ENCODE measurements at places on chromosomes 5 and 9.
A peak's percentile ranks its signal among the peaks of the same experiment; 100 is the strongest.

GRCh38 chr5:132102101-132102701 is 28.6 kb downstream of the CSF2 start:
- DNase-seq, result peak; percentile 63

- no peak for DNase-seq
Measured at GRCh38 chr9:83019246-83019645, 43.7 kb downstream of the RASEF start.

- DNase-seq, result no peak
Measured at GRCh38 chr9:133054966-133055365, 6.8 kb upstream of the CEL start.

DNA sequence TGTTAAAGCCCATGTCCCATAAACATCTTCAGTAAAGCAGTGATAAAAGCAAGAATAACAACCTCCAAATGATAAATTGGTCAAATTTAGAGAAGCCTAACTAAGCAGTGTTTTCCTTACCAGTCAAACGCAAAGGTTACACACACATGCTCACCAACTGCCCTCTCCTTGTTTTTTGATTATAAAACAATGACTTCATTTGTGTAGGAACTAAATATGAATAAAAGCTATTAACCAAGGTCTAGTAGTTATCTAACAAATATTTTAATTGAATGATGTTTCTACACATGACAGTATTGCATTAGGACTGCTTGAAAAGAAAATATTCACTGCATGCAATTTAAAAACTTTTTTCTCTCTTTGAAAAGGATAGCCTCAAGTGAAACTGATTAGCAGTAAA is 36.7 kb downstream of the PCA3 start:
- DNase-seq, result no peak

DNA sequence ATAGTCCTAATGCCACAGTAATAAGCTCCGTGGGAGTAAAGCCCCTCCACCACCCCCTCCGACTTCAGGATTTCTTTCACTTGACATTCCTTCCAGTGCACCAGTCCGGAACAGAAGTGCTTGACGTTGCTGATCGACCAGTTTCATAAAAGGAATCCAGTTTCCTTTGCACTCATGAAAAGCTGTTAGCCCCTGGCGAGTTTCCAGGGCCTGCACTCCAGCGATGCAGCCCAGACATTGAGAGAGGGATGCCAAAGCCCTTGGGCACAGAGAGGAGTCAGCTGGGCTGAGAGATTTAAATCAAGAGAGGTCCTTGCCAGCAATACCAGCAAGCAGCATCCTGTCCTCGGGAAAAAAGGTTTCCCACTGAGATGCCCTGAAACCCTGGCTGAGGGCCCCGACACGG is 170.1 kb downstream of the GABBR2 start:
- no peak for DNase-seq

DNA sequence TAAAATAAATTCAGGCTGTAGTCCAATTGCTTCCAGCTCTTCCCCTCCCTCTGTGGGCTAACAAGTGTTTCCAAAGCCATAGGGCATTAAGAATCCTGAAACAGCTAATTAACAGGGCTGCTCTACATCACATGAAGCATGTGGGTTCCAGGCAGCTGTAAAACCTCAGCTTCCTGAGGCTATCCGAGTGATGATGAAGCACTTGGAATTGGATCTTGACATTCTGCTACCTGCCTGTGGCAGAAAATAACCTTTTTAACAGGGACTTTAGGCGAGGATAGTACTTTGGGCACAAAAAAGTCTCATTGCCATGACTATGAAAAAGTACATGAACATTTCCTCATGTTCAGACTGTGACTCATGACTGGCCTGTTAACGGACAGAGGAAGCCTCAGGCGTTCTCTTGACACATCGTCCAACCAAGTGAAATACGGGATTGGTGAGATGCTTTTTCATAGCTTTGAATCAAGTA is 107.2 kb downstream of the PDE4D start:
- no peak for DNase-seq

DNA sequence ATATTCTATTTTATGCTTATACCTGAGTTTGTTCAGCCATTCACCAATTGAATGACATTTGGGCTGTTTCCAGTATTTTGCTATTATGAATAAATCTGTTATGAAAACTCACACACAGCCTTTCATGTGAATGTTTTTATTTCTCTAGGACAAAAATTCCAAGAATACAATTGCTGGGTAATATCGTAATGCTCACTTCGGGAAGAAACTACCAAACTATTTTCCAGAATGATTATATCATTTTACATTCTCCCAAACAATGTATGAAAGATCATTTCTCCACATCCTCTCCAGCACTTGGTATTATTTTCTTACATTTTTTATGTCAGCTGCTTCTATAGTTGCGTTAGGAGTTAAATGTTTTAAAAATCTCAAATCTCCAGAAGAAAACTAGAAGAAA is 58.3 kb upstream of the LHFPL2 start:
- no peak for DNase-seq

- no peak for DNase-seq
Measured at GRCh38 chr9:34267660-34268059, 61.4 kb downstream of the KIF24 start.

DNA sequence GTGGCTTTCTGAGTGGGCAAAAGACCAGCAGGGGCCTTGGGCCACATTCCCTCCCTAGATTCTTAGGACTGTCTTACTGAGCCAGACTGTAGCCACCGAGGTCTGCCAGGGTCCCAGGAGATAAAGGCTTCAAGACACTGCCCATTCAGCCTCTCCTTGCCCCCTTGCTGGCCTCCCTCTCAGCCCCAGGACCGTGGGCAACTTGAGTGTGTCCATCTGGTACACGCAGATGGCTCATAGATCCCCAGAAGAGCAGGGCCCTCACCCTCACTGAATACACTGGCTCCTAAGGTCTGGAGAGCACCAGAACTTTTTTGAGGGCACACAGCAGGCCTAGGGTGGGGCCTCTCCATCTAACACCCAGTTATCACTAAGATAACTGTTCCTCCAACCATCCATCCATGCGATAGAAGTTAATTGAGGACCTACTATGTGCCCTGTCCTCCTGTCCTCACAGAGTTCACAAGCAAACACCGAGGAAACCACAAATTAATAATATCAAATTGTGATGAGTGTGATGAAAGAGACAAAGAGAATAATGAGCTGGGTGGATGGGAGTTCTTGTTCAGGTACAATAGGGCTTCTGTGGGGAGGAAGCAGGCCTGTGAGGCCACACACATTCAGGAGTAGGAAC is 4.9 kb upstream of the PDGFRB start:
- no peak for DNase-seq

- DNase-seq, result no peak
Measured at GRCh38 chr9:132136151-132136780, 25.6 kb upstream of the NTNG2 start.

- no peak for DNase-seq
Measured at GRCh38 chr9:92404042-92404836, at the start of gene OGN. TSS of gene OGN (minus strand) at chr9:92404578. CDS start at chr9:92403407, 1,171 bp downstream.

GRCh38 chr9:126705767-126706697 is 92.3 kb downstream of the LMX1B start:
- DNase-seq, result peak; percentile 82

DNA sequence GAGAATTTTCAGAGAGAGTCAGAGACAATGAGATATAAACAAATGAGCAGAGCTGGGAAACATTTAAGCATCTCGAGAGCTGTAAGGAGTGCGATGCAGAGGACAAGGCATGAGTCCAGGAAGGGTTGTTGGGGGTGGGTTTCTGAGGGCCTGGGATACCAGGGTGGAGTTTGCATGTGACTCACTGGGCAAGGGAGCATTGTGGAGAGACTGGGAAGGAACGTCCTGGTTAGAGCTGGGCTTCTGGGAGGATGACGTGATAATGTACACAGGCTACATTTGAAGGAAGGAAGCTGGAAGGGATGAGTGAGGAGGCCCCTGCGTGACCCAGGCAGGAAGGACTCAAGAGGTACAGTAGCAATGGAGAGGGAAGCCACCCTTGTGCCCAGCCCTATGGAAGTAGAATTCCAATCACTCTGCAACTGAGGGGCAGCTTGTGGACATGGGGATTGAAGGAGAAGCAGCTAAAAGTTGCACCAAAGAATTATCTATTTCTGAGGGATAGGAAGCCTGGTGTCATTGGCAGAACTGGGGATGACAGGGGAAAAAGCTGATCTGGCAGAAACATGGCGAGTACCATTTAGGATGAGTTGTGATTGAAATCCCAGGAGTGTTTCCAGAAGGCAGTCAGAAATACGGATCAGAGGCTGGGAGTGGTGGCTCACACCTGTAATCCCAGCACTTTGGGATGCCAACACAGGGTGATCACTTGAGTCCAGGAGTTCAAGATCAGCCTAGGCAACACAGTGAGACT is 59.3 kb upstream of the AFAP1L1 start:
- DNase-seq, result no peak

GRCh38 chr5:164748861-164749260 is 1243.4 kb downstream of the MAT2B start:
- no peak for DNase-seq

- no peak for DNase-seq
Measured at GRCh38 chr5:39461007-39461682, 36.4 kb upstream of the DAB2 start.

DNA sequence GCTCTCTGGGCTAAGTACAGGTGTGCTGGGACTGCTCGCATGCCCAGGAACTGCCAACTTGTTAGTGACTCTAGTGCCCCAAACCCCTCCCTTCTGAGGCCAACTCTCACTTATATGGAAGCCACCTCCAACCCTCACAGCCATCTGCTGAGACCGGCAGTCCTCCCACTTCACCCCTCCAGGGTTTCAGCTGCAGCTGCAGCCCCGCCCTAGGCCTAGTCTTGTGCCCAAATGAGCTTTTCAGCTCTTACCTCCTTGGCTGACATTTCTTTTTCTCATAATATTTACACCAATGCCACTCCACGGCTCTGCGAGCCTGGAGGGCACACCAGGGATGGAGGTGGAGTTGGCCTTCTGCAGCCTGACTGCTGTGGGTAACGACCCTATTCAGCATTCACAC is 166.6 kb downstream of the ROR2 start:
- no peak for DNase-seq

GRCh38 chr9:81234924-81235610 is 454.3 kb downstream of the TLE1 start:
- DNase-seq, result no peak

GRCh38 chr9:121744002-121744686 is 92.7 kb downstream of the DAB2IP start:
- DNase-seq, result no peak

GRCh38 chr5:75566710-75567309 is 44.4 kb upstream of the ANKDD1B start:
- peak; percentile 74 for DNase-seq

GRCh38 chr5:9497347-9497746 is 48.5 kb downstream of the SEMA5A start:
- no peak for DNase-seq

DNA sequence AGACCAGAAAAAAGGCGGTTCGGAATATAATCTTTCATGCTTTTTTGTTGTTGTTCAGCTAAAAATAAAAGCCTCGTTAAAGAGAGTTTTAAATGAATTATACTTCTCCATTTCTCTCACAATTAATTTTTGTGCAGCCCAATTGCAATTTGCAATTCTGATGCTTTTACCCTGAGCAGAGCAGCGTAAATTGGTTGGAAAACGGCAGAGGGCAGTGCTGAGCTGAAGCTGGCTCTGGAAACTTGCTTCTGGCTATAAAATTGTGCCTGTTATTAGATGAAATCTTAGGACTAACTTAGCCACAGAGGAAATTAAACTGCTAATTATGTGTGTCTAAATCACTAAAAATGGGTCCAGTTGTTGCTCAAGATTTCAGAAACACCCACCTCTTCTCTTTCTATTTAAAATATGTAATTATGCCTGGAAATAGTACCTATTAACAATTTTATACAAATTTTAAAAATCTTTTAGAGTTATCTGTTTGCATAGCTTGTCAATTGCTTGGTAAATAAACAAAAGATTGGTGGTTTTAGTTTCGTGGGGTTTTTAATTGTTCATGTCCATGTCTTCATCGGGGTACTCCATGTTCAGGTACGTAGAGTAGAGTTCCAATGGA is 441.8 kb upstream of the TLE4 start:
- no peak for DNase-seq

DNA sequence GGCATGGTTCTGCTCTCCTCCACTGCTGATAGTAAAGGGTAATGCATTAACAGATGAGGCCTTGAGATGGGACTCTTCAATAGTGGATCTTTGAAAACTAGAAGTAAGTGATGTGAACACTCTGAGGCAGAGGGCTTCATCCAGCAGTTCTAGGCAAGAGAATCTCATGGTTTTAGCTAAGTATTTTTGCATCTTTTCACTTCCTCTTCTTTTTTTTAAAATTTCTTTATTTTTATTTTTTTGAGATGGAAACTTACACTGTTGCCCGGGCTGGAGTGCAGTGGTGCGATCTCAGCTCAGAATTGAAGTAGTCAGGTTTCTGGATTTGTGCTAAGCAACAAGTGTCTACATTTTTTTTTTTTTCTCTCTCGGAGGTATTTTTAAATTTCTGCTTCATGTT is 101.9 kb downstream of the MTRR start:
- DNase-seq, result no peak

DNA sequence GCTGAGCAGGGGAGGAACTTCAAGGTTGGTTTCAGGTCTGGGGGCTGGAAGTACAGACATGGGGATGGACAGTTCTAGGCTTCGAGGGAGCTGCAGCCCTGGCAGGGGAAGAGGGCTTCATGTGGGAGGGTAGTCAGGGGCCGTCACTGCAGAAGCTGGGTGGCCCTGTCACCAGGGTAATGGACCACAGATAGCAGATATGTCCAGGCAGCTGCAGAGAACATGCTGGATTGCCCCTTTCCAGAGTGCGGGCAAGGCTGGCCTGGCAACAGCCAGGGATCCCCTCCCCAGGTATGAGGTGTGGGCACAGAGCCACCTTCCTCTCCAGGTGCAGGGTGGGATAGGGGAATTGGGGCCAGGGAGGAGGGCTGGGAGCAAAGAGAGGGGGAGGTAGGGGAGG is 206.5 kb downstream of the GADD45G start:
- DNase-seq, result no peak

- peak; percentile 23 for DNase-seq
Measured at GRCh38 chr5:67246108-67246507, 49.5 kb upstream of the CD180 start.

DNA sequence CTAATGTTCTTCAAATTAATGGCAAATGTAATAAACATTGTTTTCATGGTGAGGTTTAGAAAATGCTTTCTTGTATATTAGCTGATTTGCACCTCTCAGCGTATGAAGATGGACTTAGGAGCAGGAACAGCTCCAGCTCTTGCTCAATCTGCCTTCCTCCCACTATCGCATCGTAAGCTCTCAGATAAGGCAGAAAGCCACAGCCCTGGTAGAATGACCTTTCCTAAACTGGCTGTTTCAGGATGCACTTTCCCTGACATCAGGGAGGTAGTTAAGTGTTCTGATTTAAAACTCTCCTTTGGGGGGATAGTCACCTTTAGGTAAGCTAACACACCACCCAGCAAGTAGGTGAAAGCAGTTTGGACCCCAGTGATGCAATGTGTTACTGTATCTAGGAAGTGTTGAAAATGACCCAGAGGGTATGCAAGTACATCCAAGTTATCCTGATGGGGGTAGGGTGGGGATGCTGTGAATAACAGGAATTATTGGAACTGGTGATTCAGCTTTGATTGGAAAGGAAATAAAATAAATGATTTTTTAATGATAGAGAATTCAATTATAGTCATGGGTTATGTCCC is 72.3 kb downstream of the LMNB1 start:
- DNase-seq, result no peak

Data from stimulated activated CD4-positive, alpha-beta T cell treated with anti-CD3 and anti-CD28 coated beads, Interleukin-4, amount 100 ng/mL, for 24 hours (primary cell).